ENCODE measurements at places on chromosomes 16 and 17.

GRCh38 chr16:12898551-12898950 is 2.8 kb upstream of the SHISA9 start:
- no peak for DNase-seq

- DNase-seq, result no peak
Measured at GRCh38 chr17:9266031-9266680, 244.8 kb downstream of the NTN1 start.

DNA sequence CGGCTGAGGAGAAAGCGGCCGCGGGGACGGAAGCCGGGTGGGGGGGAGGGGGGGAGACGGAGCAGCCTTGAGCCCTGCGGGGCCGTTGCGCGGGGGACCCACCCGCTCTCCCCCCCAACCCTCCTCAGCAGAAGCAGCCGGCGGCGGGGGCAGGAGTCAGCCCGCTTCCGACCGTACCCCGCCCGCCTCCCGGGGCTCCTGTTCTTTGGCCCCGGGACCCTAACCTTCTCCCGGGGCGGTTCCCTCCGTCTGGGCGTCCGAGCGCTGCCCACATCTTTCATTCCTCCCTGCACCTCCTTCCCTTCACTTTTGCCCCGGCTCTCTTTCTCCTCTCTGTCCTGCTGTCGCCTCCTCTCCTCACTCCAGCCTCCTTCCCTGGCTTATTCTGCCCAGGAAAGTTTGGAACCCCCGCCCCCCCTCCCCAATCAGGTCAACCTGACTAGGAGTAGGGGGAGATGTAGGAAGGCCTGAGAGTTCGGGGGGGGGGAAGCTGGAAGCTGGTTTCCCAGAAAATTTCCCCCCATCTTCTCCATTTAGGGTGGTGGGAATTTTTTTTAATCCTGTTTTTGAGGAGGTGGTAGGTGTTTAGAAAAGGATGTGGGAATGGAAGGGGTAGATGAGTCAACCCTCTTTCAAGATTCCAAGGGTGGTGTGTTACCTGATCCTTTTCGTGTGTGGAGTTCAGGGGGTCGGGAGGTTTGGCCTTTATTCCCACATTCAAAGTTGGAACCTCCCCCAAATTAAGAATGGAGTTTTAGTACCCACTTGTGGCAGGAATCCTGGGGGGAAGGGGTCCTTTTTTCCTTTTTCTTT is 427 bp upstream of the NLK start:
- DNase-seq, result no peak

GRCh38 chr16:55478827-55479429 is at the start of gene MMP2:
Gene MMP2 (plus strand): TSS chr16:55479198. CDS start chr16:55479480, 282 bp downstream.
- DNase-seq, result no peak

Measured in GM20000 (cell line).